ENCODE measurements at places on chromosomes 4 and X. TPM values are rescaled to one million over a fixed set of nuclear protein-coding genes. Genes with fewer than 3 reads are reported as not detected.

The ZFP42 gene
- total RNA-seq = 59.4 TPM

The ADGRL3 gene
- total RNA-seq = 5.9 TPM

The ARAP2 gene
- total RNA-seq = 43.6 TPM

The FRAS1 gene
- 25.9 TPM for total RNA-seq

The TMEM255A gene
- total RNA-seq = 0.33 TPM

The SERPINA7 gene
- total RNA-seq = not detected

The ADRA2C gene
- 0.39 TPM for total RNA-seq

The CXCL1 gene
- not detected for total RNA-seq

The GRPR gene
- not detected for total RNA-seq

The TMEM129 gene
- total RNA-seq = 23.4 TPM

The DNAAF6 gene
- not detected for total RNA-seq

The SPANXA1 gene
- total RNA-seq = not detected

The UGT2B10 gene
- not detected for total RNA-seq

The HAND2 gene
- 19.6 TPM for total RNA-seq

Measured in placental epithelial cell (primary cell).